Activated naive CD4-positive, alpha-beta T cell (primary cell): ENCODE measurements at places on chromosomes 1 and 21.

- no peak for DNase-seq
Measured at GRCh38 chr1:36070349-36070748, 13.5 kb upstream of the TEKT2 start.

- no peak for DNase-seq
Measured at GRCh38 chr1:70941563-70941962, 106.1 kb downstream of the PTGER3 start.

- DNase-seq: no peak
Measured at GRCh38 chr1:153180556-153180955, 22.7 kb upstream of the LELP1 start.

DNA sequence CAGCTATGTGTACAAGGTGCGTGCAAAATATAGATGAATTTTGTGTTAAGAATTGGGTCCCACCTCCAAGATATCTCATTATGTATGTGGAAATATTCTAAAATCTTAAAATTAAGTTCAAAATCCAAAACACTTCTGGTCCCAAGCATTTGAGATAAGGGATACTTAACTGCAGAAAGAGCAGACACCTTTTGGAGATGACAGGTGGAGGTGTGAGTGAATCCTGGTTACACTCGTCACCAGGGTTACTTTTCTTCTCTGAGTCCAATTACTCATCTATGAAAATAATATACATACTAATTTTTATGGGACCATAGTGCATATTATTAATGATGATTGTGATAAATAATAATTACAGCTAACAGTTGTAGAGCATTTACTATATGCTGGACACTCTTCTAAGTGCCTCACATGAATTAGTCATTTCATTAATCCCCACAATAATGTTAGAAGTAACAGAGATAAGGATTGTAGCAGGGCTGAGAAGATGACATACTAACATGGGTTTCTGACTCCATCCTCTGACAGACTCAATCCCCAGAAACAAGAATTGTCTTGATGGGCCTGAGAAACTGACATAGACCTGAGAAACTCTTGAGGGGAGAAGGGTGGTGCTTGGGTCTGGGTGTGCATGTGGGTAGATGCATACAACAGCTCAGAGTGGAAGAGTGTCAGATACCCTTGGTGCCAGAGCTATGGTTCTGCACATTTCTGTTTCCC lies 8.3 kb upstream of the FASLG start:
- DNase-seq: no peak

DNA sequence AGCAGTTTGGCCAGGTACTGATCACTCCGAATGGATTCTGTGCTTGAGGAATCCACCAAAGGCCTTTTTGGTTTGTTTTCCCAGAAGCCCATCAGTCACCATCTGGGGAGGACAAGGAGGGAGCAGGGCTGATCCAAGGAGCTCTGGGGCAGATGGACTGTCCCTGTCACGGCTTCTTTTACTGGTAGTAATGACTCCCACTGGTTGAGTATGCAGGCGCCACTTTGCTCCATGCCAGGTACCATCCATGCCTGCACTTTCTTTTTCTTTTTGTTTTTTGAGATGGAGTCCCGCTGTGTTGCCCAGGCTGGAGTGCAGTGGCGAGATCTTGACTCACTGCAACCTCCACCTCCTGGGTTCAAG lies 101.7 kb downstream of the UBIAD1 start:
- DNase-seq: no peak

GRCh38 chr21:31489014-31489413 lies 145.0 kb upstream of the TIAM1 start:
- DNase-seq: no peak

GRCh38 chr1:94332516-94332915 lies 85.7 kb upstream of the ABCD3 start:
- no peak for DNase-seq

- no peak for DNase-seq
Measured at GRCh38 chr1:38624336-38625039, 235.1 kb downstream of the RRAGC start.

DNA sequence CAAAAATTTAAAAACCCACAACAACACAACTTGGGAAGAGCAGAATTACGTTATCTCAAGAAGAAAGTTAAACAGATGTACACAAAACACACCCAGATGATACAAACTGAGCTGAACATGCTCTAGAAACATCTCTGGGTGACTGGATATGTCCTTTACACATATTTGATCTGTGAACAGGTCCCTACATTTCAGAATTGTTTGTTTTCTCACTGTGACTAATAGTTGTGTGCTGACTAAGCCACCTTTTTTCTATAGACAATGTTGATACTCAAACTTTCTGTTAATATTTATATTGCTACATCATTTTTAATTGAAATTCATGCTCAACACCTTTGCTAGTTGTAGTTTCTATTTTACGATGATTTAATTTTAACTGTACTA lies 1.0 kb upstream of the F11R start:
- DNase-seq: no peak

DNA sequence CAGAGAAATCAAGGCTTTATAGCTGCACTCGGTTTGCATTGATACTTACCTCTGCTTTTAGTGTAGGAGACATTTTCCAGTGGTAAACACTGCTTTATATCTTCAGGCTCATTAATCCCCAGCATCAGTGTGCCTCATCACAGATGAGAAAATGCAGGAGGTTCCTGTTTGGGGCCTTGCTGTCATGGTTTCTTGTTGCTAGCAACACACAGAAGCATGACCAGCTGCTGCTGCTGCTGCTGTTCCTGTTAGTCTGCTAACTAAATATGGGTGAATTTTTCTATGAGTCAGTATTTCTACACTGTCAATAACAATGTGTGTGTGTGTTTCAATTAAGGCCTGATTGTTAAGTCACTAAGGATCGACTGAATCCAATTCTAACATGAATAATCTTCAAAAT lies 85.8 kb upstream of the RGS1 start:
- DNase-seq: no peak

GRCh38 chr1:70441392-70442035 lies 30.4 kb downstream of the CTH start:
- DNase-seq: no peak

DNA sequence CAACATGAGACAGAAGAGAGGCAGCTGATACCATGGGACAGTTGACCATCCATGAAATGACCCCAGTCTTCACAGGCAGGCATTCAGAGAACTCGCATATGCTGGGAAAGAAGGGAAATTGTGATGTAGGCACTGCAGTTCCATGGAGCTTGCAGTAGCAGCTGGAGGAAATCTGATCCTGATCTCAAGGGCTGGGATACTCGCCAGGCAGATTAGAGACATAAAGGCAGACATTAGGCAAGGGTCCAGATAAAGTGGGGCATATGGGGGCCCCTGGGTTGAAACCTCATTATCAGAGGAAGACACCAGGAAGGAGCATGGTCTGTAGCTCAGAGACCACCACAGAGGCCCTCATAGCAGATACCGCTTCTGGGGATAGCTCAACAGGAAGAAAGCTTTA lies 48.7 kb upstream of the TNR start:
- no peak for DNase-seq

GRCh38 chr1:103220631-103221041 lies 112.3 kb upstream of the COL11A1 start:
- DNase-seq: no peak

GRCh38 chr1:206497363-206497762 lies 10.0 kb upstream of the RASSF5 start:
- DNase-seq: no peak

DNA sequence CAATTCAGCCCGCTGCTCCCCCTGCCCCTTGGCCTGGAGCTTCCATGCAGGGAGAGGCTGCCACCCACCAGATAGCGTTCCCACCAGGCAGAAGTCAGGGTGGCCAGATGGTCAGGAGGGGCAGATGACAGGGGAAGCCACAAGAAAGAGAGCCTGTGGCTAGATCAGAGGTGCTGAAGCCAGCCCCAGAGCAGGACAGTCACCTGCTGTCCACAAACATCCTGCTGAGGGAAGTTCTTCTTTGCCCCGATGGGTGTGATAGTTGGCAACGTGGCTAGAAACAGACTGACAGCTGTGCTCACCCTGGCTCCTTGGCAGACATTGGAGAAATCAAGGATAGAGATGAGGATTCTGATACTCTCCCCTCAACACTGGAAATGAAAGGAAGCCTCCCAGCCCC lies 27.2 kb upstream of the SRP9 start:
- no peak for DNase-seq

GRCh38 chr1:110408488-110408887 lies 994 bp upstream of the LAMTOR5 start:
- DNase-seq: no peak

- DNase-seq: no peak
Measured at GRCh38 chr21:28444111-28444510, 548.6 kb downstream of the LTN1 start.

- DNase-seq: no peak
Measured at GRCh38 chr1:150006881-150007421, 3.6 kb downstream of the OTUD7B start.

GRCh38 chr1:67307251-67308060 lies at the start of gene IL12RB2:
IL12RB2 (plus strand) TSS chr1:67307873; CDS start chr1:67320369, 12,496 bp downstream.
- DNase-seq: peak; percentile 13

DNA sequence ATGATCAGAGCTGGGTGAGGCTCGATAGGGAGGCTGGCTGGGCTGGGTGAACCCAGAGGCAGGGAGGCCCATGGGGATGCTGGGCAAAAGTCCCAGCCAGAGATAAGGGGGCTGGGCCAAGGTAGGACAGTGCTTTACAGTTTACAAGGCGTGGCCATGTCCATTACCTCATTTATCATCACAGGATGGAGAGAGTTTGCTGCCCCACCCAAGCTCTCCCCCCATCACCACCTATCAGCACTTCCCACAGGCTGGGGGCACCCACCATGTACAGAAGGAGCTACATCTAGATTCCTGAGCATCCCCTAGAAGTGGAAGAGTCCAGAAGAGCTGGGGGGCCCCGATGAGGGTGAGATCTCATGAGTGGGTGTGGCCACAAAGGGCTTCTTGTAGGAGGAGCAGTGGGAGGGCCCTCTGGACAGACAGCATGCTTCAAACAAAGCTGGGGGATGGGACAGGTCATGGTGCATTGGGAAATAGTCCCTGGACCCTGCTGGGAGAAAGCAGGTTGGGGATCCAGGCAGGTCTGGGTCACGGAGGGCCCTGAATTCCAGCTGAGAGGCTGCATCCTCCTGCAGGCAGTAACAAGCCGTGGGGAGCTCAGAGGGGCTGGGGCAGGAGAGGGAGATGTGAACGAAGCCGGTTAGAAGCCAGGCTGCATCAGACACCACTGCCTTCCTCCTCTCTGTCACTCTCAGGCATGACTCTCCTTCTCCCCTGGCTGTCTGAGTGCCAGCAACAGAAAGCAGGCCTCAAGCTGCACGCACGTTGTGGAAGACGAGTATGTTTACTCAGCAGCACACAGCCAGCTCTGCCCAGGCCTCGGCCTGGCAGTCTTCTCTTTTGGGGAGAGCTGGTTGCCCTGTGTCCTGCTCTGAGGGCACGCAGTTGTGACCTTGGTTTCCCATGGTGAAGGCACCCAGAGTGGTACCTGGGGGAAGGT lies 202.3 kb downstream of the HIVEP3 start:
- no peak for DNase-seq

DNA sequence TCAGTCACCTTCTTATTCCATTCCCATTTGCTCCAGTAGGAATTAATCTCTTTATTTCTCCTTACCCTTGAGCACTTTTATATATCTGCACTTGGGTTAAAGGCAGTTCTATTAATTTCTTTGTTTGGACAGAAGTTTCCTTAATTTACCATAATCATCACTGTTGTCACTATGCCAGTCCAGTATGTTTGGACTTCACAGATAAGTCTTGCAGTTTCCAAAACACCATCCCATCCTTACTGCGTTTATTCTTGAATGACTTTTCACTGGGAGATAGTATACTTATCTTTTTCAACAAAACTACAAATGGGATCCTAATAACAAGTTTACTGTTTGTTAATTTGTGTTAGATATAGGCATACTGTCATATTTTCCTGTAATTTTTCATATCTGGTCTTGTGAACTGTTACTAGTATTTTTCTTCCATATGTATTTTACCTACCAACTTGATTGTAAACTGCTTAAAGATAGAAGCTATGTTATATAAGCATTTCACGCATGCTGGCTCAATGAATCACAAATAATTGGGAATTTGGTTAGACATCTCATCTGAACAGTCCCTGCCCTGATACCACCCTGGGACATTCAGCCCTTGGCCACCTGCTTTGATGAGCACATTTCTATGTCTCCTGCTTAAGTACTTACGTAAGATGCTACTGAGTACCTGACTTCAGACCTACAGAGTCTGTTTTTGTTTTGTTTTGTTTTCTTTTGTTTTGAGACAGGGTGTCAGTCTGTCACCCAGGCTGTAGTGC lies 78.2 kb downstream of the OLFML2B start:
- no peak for DNase-seq

- no peak for DNase-seq
Measured at GRCh38 chr1:197705941-197706340, 69.3 kb downstream of the DENND1B start.

DNA sequence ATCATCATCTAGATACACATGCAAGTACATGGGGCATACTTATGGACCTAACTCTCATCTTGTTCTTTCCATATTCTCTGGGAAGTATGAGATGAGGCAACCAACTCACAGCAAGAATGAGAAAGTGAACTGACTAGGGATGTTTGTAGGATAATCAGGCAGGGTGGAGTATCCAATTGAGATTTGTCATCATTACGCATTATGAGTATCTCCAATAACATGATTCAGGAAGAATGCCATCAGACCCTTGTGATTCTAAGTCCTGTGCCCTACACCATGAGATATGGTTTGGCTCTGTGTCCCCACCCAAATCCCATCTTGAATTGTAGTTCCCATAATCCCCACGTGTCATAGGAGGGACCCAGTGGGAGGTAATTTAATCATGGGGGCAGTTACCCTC lies 154.0 kb downstream of the SLC30A10 start:
- DNase-seq: no peak

- DNase-seq: no peak
Measured at GRCh38 chr1:156852418-156852874, 6.5 kb downstream of the INSRR start.

DNA sequence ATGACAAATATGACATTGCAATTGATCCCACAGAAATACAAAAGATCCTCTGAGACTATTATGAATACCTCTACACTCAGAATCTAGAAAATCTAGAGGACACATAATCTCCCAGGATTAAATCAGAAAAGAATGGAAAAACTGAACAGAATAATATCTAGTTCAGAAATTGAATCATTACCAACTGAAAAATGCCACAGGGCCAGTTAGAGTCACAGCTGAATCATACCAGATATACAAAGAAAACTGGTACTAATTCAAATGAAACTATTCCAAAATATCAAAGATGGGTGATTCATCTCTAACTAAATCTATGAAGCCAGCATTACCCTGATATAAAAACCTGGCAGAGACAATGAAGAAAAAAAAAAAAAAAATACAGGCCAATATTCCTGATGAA lies 149.3 kb downstream of the BRINP3 start:
- DNase-seq: no peak

- DNase-seq: no peak
Measured at GRCh38 chr1:247112479-247112781, 8.3 kb upstream of the ZNF669 start.

- DNase-seq: no peak
Measured at GRCh38 chr1:159318784-159319551, 16.8 kb downstream of the FCER1A start.

DNA sequence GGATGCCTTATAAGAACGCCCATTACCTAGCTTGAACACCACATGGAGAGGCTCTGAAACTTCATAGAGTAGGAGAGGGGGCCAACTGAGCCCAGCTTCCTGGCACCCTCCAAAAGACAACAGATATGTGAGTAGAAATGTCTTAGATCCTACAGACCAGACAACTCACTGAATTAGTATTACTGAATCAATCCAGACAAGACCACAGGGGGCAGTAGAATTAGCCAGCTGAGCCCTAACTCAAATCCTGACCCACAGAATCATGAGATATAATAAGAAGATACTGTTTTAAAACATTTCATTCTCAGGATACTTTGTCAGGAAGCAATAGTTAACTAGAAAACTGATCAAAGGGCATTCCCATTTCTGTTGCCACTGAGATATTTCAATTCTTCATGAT lies 45.8 kb upstream of the C1orf21 start:
- no peak for DNase-seq
